NCI-H1694 treated with DMSO at 0.1 percent for 48 hours (cell line): ENCODE measurements at places on chromosomes 7 and 10.

DNA sequence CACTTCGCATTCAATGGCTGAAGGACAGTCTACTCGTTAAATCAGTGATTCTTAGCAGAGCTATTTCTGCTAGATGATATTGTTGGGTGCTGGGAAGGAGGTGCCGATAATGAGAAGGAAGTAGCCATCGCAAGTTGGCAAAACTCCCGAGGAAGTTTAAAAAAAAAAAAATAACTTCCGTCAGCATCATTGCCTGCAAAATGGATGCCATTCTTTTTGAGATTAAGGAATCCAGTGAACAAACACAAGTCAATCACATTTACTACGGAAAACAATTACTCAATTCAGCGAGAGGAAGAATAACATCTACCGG lies 74.4 kb upstream of the SFMBT2 start:
- no peak for DNase-seq

GRCh38 chr10:130359711-130360110 lies 223.5 kb downstream of the GLRX3 start:
- DNase-seq = no peak

GRCh38 chr7:151244841-151245346 lies 3.6 kb downstream of the SMARCD3 start:
- DNase-seq = no peak

- no peak for DNase-seq
Measured at GRCh38 chr10:62454687-62455397, 80.7 kb downstream of the ZNF365 start.

GRCh38 chr10:7477538-7478334 lies 66.9 kb upstream of the SFMBT2 start:
- no peak for DNase-seq

DNA sequence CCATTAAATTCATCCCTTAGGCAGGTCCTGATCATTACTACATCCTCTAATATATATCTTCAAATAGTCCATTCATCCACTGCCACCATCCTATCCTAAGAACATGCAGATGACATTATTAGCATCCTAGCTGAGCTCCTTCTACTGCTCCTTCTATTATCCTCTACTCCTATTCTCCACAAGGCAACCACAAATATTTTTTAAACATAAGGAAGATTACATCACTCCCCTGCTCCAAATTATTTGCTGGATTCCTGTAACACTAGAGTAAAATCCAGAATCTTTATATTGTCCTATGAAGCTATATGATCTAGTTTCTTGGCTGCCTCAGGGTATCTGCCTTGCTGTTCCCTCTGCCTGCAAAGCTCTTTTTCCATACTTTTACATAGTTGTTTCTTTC lies 176.3 kb upstream of the SLC26A5 start:
- DNase-seq = no peak

DNA sequence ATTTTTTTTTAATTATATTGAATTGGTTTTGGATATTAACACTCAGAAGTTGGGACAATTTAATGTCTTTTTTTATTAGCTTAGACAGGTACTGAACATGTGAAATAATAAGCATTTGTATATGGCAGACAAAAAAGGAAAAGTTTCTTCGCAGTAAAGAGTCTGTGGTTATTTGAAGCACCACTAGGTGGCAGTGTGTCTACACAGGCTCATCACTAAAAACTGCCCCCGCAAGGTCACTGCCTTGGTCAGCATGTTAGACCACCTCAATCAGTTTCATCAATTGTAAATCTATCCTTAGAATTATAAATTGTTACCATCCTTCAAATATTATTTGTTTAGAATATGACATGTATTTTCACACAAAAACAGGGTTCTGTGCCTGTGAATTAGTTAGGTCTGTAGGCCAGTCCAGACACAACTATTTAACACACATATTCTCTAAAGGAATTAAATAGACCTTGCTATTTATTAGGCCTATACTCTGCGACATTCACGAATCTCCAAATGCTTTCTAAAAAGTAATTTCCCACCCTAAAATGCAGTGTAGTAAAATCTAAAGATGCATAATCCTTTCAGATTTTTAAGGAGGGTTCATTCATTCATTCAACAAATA lies 17.0 kb downstream of the PNLIPRP3 start:
- DNase-seq = peak; percentile 0

- DNase-seq = no peak
Measured at GRCh38 chr10:46304062-46304461, 17.3 kb downstream of the ANTXRL start.

DNA sequence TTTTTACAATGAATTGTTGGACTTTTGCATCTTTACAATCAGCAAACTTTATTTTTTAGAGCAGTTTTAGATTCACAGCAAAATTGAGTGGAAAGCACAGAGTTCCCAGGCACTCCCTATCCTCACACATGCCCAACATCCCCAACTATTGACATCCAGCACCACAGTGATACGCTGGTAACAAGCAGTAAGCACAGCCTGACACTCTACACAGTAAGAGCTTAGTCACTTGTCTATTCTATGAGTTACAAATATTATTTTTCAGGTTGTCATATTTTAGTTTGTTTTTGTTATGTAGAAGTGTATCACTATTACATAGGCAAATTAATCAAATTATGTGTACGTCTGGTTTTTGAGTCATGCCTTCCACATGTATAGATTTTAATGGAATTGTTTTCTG lies 27.0 kb upstream of the GIMAP7 start:
- DNase-seq = no peak

GRCh38 chr7:26070290-26070689 lies 81.7 kb upstream of the NFE2L3 start:
- DNase-seq = no peak

DNA sequence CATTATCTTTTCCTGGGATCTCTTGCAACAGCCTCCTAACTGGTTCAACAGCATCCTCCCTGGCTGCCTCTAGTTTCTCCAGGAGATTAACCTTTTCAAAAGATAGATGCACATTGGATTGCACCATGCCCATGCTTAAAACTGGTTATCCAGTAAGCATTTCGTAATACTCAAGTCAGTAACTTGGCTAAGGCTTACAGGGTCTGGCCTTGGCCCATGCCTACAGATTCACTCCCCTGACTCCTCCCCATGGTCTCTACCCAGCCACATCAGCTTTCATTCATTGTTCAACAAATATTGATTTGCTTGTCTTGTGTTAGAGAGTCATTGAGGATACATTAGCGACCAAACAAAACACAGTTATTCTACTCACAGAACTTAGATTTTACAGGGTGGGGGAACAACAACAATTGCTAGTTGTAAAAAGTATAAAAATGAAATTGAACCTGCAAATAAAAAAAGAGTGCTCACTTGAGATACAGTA lies 1.8 kb upstream of the KIF20B start:
- DNase-seq = no peak

- no peak for DNase-seq
Measured at GRCh38 chr10:85645926-85646711, 720.5 kb downstream of the GRID1 start.

- no peak for DNase-seq
Measured at GRCh38 chr7:77838929-77839491, 40.4 kb downstream of the PHTF2 start.

DNA sequence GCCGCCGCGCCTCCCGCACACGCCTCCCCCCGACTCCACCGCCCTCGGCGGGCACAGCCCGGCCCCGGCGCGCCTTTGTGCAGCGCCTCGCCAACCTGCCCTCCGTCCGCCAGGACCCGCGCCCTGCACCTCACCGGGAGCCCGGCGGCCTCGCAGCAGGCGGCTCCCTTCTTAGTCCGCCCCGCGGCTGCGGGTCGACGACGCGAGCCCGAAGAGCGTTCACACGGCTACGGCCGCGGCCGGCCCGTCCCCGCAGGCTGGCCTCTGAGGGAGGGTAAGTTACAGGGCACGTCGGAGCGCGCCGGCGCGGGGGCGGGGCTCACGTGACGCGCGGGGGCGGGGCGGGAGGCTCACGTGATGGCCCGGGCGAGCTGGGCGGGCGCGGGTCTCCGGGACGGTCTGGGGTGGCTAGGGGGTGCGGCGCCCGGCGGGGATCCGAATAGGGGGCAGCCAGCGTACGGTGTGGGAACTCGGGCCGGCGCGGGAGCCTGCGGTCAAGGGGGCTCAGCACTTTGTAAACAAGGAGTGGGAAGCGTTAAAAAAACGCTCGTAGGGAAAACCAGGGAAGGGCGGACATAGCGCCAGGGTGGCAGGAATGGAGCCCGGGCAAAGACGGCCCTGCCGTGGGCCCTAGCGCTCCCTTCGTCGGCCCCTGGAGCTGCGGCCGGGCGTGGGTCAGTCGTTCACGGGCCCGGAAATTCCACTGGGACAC lies at the start of gene ARHGAP12:
TSS of gene ARHGAP12 (minus strand) at position 283 of the 712 bp plus-strand sequence. CDS start 19,976 bp downstream, outside the sequence.
- peak; percentile 18 for DNase-seq

DNA sequence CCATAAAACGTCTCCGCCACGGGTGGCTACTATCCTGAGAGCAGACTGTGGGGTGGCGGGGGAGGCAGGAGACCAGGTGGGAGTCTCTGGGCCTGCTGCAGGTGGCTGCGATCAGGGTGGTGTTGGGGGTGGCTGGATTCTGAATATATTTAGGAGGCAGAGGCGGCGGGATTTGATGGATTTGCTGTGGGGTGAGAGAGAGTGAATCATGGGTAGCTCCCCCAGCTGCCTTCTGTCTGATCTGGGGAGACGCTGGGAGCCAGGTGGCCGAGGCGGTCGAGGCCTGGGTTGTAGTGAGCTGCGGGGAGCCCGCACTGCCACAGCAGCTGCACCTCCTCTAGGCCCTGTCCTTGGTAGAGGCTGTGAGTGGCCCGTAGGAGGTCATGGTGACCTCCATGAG lies 48.2 kb upstream of the PFKFB3 start:
- no peak for DNase-seq

DNA sequence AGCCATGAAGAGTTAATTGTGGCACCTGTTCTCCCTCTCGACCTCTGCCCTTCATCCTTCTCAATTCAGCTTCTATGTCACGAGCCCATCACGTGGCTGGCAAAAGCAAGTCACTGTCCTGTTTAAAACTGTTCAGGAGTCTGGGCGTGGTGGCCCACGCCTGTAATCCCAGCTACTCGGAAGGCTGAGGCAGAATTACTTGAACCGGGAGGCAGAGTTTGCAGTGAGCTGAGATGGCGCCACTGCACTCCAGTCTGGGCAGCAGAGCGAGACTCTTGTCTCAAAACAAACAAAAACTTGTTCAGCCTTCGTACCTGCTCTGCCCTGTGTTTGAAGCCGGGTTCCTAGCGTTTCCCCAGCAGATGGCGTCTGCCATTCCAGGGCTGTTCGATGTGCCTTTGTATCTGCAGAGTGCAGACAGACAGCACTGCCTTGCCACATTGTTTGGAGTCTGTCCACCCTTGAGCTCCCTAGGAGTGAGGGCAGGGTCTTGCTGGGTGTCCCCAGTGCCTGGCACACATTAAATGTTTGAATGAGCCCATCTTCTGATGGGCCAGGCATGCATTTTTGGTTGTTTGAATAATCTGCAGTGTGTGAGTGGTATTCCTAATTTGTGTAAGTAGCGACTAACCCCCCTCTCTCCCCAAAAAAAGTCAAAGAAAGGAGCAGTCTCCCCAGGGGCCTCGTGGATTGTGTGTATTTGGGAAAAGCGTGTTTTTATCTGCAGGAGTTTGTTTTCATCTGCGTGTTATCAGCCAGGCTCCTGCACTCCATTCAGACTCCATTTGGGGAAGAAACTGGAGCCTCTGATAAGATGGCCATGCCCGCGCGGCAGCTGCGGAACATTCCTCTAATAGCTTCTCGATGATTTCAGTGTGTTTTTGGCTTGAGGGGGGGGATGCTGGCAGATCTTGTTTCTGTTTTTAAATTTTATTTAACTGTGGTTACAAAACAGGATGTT lies 61.2 kb downstream of the DNAJB6 start:
- DNase-seq = peak; percentile 41

DNA sequence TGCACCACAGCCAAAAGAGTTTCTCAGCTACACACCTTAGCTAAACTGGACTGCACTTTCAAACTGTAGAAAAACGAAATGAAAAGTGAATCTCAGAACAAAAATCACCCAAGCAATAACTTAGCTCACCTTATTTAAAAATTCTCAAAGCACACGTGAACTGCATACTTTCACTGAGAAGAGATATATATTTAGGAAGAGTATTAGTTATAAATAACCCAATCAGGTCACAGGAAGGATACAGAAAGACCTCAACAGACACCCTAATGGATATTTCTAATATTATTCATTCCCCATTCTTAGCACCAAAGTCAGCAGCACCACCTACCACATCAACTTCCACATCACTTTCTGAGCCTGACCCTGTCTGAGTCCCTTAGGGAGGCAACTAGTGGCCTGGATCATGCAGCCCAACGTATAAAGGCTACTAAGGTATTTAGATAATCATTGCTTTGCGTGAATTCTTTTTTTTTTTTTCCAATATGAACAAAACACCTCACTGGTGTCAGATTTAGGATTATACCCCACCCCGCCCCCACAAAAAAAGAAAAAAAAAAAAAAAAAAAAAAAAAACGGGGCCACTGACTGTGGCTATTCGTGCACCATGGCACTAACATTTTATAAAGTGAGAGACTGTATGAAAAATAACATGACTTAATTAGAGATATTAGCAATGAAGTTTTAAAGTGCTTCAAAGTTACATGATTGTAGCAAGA lies 2.6 kb downstream of the ABI1 start:
- no peak for DNase-seq

GRCh38 chr7:122864016-122864415 lies 22.2 kb downstream of the CADPS2 start:
- no peak for DNase-seq

DNA sequence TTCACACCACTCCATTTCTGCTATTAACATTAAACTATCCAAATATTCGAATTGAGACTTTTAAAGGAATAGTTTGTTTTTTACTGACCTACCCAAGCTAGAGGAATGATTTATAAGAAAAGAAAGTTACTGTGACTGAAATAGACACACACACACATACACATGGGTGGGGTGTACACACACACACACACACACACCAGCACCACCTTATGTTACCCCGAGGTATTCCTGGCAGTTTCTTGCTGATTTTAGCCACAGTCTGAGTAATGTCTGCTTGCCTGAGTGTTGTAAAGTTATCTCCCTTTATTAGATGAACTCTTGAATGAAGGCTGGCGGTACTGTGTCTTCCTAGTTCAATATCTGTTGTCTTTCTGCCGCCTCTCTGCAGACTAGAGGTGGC lies 91.3 kb upstream of the PRKG1 start:
- DNase-seq = no peak

DNA sequence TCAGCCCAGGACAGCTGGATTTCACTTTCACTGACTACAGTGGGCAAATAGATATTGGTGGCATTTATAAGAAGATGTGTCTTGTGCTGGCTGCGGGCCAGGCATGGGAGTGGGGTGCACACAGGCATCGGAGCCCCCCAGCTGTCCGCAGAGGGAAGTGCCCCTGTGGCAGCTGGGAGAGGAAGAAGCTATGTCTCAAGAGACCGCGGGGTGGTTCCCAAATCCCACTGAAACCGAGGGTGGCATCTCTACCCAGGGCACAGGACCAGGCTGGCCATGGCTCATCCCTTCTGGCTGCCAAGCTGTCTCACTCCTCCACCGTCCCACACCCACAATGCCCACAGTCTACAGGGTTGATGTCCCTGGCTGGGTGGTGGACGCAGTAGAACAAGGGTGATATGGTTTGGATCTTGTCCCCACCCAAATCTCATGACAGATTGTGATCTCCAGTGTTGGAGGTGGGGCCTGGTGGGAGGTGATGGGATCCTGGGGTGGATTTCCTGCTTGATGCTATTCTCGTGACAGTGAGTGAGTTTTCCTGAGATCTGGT lies 94.8 kb downstream of the TCERG1L start:
- no peak for DNase-seq
